ENCODE measurements at places on chromosomes 1 and 21.
A peak's percentile ranks its signal among the peaks of the same experiment; 100 is the strongest.

DNA sequence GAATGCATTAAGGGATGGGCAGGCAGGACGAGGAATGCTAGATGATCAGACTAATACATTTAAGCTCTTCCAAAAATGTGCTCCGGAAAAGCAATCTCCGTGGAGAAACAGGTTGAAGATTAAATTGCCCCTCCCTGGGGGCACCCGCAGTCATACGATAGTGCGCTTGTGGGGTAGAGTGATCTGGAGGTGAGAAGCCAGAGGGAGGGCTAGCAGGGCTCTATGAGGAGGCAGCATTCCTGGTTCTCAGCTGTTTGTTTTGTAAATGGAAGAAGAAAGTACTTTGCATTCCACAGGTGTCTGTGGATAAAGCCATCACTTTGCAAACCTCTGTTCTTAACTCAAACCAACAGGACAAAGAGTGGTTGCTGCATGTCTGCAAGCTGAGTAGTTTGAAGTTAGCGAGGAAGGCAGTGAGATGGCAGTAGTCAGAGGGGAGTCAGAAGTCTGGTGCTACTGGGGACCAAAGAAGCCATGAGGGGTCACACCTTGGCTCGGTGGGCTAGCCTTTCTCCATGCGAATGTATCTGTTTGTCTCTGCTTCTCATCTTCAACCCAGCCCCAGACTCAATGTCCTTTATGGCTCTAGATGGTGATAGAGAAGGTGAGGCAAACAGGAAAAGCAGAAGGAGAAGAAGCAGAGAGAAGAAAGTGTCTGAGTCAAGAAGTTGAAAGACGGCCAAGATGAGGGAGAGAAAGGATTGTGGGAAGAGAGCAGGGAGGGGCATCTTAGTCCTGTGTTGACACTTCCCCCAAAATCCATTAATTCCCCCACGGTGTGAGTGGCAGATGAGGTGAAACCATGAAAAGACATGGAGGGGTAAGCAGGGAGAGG lies 65.2 kb upstream of the GJA8 start:
- no peak for DNase-seq

DNA sequence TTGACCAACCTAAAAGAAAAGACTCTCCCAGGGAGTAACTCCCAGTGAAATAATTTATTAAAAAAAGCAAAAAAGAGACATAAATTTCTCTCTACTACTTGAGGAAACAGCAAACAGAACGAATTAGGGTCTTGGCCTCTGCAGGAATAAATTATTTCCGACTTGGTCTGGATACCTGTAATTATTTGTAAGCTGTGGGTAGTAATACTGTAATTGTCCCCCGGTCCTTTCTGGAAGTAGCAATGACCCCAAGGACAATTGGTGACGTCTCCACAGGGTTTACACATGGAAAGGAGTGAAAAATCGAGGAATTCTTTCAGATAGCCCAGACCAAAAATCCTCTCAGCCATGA lies 3.7 kb upstream of the SIM2 start:
- DNase-seq = no peak

DNA sequence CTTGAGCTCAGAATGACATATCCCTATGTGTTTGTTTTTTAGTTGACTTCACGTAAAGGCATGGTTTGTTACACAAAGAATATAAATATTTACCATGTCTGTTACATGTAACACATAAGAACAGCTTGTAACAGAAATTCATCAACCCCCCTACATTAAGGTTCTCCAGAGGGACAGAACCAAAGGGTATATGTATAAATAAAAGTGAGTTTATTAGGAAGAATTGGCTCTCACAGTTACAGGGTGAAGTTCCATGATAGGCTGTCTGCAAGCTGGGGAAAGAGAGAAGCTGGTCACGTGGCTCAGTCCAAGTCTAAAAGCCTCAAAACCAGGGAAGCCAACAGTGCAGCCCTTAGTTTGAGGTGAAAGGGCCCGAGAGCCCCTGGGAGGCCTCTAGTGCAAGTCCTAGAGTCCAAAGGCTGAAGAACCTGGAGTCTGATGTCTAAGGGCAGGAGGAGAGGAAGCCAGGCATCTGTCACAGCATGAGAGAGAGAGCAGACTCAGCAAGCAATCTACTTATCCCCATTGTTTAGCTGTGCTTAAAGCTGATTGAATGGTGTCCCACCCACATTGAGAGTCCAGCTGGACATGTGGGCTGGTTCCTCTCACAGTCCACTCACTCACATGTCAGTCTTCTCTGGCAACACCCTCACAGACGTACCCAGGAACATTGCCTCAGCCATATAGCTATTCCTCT lies 15.8 kb downstream of the THRAP3 start:
- peak; percentile 61 for DNase-seq

- DNase-seq = no peak
Observed at GRCh38 chr1:7177438-7178146, 392.3 kb downstream of the CAMTA1 start.

DNA sequence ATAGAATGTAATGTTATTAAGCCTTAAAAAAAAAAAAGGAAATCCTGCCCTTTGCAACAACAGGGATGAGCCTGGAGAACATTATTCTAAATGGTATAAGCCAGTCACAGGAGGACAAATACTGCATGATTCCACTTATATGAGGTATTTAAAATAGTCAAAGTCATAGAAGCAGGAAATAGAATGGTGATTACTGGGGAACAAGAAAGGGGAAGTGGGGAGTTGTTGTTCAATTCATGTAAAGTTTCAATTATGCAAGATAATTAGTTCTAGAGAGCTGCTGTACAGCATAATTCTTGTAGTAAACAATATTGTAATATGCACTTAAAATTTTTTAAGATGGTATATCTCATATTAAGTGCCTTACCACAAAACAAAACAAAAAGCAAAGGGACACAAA lies 13.2 kb downstream of the FCER1A start:
- no peak for DNase-seq

GRCh38 chr1:177490036-177490639 lies 319.4 kb downstream of the BRINP2 start:
- no peak for DNase-seq

GRCh38 chr21:36437745-36438128 lies 42.2 kb downstream of the CLDN14 start:
- no peak for DNase-seq

GRCh38 chr1:32612189-32612881 lies 38.0 kb downstream of the ZBTB8OS start:
- peak; percentile 89 for DNase-seq

- no peak for DNase-seq
Observed at GRCh38 chr1:230149751-230150584, 82.9 kb downstream of the GALNT2 start.

DNA sequence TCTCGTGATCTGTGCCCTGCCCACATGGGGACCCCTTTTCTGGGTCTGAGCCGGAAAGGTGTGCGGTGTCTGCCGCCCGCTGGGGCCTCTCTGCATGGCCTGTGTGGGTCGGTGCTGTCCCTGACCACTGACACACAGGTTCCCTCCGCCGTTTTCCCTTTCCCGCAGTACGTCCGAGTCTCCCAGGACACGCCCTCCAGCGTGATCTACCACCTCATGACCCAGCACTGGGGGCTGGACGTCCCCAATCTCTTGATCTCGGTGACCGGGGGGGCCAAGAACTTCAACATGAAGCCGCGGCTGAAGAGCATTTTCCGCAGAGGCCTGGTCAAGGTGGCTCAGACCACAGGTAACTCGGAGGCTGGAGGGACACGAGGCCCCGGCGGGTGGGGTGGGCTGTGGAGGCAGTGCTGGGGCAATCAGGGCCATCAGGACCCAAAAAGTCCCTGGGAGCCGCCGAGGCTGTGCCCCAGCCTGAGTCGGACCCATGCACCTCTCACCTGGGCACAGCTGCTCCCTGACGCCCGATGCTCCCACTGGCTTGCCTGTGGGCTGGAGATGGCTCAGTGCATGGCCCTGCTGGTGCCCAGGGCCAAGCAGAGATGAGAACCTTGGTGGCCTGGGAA lies 13.3 kb downstream of the TRPM2 start:
- no peak for DNase-seq

DNA sequence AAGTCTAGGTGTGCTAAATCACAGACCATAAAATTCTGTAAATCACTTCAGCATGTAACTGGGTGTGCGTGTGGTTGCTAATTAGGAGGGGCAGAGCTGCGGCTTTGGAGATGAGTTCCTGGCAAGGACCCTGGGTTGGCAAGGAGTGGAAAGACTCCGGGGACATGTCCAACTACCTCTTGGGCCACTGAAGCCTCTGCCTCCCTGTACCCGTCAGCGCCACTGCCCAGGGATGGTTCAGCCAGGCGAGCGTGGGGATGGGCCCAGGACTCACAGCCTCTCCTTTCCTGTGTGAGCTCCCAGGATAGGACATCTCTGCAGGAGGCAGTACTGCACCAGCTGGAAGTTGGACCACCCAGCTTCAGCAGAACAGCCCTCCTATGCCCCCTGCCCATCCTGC lies 386.4 kb upstream of the VAMP3 start:
- DNase-seq = no peak

DNA sequence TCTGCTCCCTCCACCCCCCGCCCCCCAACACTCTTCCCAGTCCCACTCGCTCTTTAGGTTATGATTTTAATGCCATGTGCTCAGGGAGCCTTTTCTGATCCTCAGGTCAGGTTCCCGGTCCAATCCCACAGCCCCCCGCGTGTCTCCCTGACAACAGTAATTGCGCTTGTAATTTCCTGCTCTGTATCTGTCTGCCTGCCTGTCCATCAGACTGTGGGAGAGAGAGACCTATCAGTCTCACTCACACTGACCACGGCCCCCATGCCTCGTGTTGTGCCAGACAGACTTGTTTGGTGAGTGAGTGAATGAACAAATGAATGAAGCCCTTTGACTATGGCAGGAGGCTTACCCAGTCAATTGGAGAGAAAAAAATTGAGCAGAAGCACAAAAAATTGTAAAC lies 50.8 kb upstream of the ECE1 start:
- DNase-seq = no peak

DNA sequence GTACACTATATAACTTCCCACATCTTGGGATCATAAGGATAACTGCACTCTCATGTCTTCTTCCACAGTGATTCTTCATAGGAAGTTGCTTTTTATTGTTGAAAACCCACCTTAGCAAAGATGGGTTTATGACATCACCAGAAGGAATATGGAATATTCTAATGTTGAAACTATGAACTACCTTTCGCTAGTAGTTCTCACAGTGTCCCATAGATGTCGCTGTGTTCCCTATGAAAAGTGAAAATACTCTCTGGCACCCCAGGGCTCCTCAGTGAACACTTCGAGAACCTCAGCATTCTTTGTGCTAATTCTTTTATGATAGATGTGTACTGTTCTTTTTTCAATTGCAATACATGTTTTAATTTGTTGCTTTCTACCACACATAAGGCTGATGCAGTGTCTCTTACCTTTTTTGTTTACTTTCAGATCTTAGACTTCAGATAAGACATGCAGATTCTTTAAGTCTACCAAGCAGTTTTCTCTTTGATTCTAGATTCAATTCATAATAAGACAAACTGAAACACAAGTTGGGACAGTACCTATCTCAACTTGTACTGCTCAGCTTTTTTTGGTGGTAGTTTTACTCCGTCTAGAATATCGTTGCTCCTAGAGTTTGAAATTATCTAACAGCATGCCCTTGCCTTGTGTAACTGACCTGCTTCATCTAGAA lies 90.8 kb downstream of the GTF2B start:
- no peak for DNase-seq

DNA sequence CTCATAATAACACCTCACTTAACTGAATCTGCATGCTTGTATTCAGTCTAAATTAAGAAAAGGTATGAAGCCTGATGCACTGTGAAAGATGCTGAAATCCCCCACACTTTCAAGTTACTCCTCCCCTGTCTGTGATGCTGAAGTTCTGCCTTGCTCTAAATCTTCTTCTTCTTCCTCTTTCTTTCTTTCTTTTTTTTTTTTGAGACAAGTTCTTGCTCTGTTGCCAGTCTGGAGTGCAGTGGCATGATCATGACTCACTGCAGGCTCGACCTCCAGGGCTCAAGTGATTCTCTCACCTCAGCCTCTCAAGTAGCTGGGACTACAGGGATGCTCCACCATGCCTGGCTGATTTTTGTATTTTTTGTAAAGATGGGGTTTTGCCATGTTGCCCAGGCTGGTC lies 231.0 kb upstream of the B3GALT2 start:
- no peak for DNase-seq

- DNase-seq = no peak
Observed at GRCh38 chr1:224632921-224633321, 16.8 kb downstream of the CNIH3 start.

- no peak for DNase-seq
Observed at GRCh38 chr1:54460861-54461387, 54.7 kb upstream of the SSBP3 start.

DNA sequence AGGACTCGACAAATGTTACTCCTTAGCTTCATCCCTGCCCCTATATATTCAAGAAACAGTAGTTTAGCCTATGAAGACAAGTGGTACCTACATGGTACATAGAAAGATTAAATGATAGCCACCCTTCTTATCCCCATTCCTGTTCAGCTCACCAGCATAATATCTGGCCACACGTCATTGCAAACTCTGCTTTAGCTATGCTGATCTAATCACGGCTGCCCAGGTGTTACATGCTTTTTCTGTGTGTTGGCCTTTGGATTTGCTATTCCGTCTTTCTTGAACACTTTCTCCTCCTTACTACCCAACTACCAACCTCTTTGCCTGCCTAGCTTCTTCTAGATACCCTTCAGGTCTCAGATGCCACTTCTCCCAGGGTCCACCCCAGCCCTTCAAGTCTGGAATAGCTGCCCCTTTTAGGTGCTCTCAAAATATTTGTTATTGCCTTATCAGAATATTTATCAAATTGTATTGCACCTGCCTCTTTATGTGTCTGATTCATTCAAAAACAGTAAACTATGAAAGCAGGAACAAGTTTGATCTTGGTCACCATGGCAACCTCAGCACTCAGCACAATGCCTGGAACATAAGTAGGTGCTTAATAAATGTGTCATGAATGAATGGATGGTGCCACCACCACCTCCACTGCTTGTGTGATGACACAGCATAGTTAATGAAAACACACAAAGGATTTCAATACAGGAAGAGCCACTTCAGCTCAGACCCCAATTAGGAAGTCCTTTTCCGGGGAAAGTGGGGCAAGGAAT lies 11.4 kb upstream of the DNASE2B start:
- no peak for DNase-seq

GRCh38 chr1:73065339-73066041 lies 783.2 kb upstream of the NEGR1 start:
- DNase-seq = peak; percentile 89

DNA sequence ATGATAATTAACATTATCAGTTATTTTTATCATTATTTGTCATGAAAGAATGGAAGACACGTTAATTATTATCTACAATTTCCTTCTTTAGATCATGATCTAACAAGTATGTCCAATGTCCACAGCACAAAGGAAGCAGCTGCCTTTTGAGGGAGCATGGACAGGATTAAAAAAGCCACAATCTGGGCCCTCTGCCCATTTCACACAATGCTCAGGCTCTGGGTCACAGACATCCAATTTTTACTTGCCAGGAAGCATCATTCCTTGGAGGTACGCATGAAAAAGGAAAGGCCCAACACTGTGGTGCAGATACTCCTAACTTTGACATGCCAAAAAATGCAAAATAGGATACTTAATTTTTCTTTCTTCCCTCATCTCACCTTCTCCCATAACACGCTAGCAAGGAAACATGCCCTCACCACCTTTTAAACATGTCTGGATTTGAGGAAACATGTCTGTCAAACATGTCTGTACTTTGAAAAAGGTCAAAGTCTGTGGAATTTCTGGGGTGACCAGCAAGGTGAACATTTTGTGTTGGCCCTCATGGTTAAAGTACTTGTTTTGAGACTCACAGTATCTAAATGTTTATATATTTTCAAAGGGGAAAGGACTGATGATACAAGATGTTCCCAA lies 40.0 kb downstream of the GADD45A start:
- DNase-seq = no peak

- DNase-seq = no peak
Observed at GRCh38 chr1:9275161-9275560, 17.5 kb upstream of the SPSB1 start.
